ENCODE measurements at places on chromosomes 3 and 15.
A peak's percentile ranks its signal among the peaks of the same experiment; 100 is the strongest.

DNA sequence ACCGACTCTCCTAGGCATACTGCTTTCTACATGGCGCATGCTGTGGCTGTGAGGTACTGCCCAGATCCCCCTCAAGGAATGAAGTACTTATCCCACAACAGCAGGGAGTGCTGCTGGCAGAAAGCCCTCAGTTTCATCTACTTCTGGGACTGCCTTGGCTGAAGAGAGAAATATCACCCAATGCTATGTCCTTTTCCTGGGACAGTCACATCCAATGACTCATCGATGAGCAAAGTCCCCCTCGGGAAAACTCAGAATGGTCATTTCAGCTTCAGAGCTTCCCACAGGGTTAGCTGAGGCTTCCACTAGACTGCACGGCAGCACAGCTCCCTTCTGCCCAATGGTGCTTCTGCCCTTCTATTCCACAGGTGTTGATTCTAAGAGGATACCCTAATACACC, 3.6 kb upstream of the NMD3 start:
- peak; percentile 61 for DNase-seq

DNA sequence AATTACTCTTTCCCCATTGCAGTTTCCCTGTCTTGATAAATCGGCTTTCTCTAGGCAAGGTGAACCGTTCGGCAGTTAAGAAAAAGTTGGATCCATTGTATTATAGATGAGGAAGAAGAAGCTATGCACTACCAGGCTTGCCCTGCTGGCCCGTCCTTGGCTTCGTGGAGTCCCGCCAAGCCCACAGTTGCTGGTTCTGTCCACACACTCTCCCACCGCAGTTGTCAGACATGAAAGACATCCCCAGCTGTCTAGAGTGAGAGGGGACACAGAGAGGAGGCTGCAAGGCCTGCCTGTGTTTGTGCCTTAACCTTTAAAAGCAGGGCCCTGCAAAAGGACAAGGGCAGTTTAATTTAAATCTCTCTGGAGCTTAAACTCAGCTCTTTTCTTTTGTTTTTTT, 47.2 kb upstream of the PLCL2 start:
- no peak for DNase-seq

DNA sequence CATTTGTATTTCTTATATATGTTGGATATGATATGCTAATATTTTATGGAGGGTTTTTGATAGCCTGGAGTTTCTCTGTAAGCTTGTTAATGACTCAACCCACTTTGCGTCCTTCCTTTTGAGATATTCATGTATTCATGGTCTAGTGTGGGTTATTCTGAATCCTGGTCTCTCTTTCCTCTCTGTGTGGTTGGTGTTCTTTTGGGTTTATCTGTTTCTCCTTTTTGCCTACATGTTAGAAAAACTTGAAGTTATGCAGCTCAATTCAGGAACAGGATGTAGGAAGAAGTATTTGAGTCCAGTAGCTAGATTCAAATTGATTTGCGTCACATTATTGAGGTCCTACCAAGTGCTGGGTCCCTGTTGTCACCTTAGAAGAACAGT, 28.1 kb downstream of the CMTM7 start:
- DNase-seq, result no peak

DNA sequence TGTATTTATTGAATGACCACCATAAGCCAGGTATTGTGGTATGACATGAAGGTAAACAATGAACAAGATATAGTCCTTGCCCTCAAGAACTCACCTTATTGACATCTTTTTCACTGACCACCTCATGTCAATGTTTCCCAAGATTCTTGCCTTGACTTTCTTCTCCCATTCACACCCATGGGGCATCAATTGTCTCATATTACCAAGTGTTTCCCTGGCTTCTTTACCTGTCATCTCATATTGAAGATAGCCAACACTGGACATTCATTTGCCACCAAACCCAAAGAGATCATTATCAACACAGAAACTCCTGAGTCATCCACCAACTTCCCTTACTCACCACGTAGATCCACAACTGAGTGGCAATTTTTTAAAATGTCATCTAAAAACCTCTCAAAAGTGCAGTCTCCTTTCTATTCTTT, 2.2 kb downstream of the EFHB start:
- DNase-seq, result no peak

DNA sequence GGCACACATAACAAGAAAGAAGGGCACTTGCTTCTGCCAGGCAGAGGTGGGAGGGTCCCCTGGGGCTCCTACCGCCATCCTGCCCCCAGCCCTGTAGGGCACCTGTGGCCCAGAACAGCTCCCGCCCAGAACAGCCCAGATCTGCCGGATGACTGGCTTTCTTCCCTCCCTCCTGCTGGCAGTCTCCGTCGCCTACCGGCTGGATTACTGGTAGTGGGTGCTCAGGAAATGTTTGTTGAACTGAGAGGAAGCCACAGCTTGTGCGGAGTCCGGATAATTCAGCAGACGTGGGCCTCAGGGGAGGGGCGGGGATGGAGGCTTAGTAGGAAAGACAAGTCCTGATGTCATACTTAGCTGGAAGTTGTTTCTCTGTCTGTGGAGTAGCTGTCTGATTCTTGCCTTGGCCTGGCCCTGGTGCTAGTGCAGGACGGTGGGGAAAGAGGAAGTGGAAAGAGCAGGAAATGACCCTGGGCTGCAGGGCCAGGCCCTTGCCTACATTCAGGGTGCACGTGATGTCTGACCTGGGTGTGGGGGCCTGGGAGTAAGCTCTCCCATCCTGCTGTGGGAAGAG, 6.7 kb downstream of the CCDC9B start:
- DNase-seq, result peak; percentile 31

- DNase-seq, result no peak
Measured at GRCh38 chr3:149763565-149764195, 11.4 kb upstream of the COMMD2 start.

GRCh38 chr3:72265256-72266015, 480.5 kb upstream of the PROK2 start:
- no peak for DNase-seq

DNA sequence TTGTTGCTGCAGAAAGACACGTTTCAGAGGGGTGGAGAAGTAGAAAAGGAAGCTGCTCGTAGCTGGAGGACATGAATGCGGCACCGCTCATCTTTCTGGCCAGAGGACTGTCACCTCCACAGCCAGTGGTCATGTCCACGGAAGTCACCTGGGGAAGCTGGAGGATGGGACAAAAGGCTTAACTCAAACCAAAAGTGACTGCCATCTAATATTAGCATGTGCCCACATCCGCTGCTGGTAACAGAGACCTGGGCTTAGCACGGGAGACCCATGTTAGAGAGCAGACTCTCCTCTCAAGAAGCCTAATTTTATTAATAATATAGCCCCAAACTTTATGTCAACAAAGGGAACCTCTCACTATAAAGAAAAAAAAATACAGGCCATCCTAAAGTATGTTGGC, 5.9 kb downstream of the MEX3B start:
- no peak for DNase-seq

DNA sequence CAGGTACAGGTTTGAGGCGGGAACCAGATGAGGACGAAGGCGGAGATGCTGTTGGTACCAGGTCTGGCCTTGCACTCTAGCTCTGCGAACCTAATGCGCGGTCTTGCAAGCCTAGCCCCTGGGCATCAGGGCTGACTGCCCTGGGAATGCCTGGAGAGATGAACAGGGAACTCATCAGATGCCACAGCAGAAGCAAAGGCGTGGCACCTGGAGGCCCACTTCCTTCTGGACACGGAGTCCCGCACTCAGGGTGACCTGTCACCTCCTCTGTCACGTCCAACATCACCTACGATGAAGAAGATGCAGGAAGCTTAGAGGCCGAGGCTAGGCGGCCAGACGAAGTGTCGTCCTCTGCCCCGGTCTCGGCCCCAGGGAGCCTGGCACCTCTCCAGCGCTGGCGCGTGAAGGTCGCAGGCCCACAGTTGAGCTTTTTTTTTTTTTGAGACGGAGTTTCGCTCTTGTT, 9.4 kb downstream of the RPLP1 start:
- DNase-seq, result no peak

GRCh38 chr15:67957435-67958132, 96.5 kb upstream of the PIAS1 start:
- DNase-seq, result no peak

- no peak for DNase-seq
Measured at GRCh38 chr3:67846166-67846565, 191.8 kb upstream of the SUCLG2 start.

DNA sequence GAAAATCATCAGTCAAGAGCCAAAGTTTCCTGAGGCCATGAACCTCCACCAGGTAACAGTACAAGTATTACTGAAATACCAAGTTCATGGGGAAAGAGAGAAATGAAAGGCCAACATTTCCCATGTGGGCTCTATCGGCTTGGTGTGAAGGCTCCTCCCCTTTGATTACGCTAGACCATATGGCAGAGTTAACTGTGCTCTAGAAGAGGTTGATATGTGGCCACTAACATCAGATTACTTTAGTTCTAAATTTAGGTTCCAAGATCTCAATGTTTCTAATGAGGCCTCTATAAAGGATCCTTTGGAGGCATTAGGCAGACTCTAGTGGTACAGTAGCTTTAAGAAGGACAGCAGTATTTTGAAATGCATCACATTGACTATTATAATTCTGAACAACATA, 127.1 kb downstream of the SEMA6D start:
- DNase-seq, result no peak

- DNase-seq, result no peak
Measured at GRCh38 chr15:37528432-37528831, 406.0 kb upstream of the TMCO5A start.

DNA sequence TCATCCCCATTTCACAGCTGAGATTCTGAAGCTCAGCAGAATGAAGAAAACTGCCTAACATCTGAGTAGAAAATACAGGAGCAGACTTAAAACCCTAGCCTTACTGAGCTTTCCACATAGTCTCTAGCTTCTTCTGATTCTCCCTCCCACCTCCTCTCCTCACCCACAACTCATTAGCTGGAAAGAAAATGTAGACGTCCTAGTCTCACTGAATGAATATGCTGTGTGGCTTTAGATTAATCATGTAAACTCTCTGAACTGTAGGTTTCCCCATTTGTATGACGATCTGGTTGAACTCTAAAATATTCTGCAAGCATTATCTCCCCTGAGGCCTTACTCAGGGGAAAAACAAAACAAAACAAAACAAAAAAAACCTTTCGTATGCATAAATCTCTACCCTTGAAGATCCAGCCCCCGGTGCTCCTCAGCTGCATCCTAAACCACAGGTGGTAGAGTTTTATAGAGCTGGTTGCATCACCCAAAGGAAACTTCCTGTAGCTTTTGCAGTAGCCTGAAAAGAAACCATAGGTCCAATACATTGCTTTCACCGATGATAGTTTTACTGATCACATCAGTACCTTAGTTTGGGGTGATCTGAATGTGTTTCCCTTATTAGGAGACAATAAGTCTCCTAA, 40.6 kb downstream of the FOXB1 start:
- no peak for DNase-seq

- DNase-seq, result no peak
Measured at GRCh38 chr3:73568371-73568862, 56.3 kb downstream of the PDZRN3 start.

- DNase-seq, result no peak
Measured at GRCh38 chr3:57864853-57865252, 108.7 kb downstream of the SLMAP start.

GRCh38 chr15:30979457-30979856, 12.0 kb downstream of the MTMR10 start:
- no peak for DNase-seq

GRCh38 chr15:83919319-83919830, 265.5 kb downstream of the ADAMTSL3 start:
- DNase-seq, result peak; percentile 5

DNA sequence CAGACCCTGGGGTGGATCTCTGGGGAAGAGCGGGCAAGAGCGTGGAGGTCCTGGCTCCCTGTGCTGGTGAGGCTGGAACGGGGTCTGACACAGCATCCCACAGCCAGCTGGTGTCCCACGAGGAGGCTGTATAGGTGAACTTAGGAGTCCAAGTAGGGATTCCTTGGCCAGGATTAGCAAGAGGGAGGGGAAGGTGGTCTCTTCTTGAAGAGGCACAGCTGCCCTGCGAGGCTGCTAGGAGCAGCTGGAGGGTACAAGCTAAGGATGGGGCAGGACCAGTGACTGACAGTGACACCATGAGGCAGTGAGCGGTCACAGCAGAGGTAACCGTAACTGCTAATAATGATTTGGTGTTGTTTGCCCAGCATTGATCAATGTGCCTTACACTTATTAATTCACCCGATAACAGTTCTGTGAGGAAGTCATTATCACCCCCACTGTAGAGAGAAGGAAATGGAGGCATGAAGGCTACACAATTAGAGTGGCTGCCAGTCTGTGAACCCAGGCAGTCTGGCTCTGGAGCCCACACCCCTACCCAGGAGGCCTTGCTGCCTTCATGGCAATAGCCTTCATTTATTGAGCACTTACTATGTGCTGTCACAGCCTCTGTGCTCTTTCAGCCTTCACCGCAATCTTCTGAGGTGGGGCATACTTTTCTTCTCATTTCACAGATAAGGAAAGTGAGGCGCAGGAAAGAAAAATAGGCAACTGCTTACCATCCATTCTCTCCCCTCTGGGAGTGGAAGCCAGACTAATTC, 59.4 kb downstream of the TMEM44 start:
- peak; percentile 78 for DNase-seq

- no peak for DNase-seq
Measured at GRCh38 chr3:178966299-178967176, 105.1 kb downstream of the ZMAT3 start.

DNA sequence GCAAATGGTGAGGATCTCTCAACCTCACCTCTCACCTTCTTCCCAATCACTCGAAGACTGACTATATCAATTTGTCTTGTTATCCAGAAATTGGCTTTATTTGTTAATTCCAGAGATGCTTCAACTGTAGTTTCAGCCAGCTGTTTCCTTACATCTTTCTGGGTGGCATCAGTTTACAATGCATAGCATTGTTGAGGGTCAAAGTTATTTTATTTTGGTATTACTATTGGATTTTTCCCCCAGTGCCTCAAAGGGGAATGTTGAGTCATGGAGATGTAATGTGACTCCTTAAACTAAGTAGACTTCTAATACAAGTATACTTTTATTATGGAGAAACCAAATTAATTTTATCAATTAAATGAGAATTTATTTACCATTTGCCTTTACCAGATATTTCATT, 351.6 kb downstream of the TIGIT start:
- DNase-seq, result no peak

DNA sequence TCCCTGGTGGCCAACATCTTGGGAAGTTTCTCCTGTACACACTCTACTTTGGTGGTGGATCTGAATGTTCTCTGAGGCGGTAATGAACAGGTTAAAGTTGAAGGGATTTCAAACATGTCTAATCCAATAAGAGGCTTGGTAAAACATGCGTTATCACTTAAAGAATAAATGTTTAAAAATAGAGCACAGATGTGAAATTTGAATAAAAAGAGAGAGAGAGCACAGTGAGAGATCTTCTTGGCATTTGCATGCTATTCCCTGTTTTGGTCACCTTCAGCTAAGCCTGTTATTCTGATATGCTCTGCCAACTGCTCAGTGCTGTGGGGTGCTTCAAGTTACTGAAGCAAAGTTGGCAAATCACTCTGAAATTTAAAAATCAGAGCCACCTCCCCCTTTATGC, 237.7 kb upstream of the WNT5A start:
- DNase-seq, result no peak
